ENCODE measurements at places on chromosomes 4 and X. TPM values are rescaled to one million over a fixed set of nuclear protein-coding genes. Genes with fewer than 3 reads are reported as not detected.

- no peaks in the 10 kb centered on the region for H3K27me3 ChIP-seq
- no peak for DNase-seq
- no peaks in the 10 kb centered on the region for H3K4me1 ChIP-seq
- H3K4me3 ChIP-seq = no peak overlapping the region
- H3K36me3 ChIP-seq = no peaks in the 10 kb centered on the region
These were observed 124.4 kb downstream of the CHRDL1 start for GRCh38 chrX:110671068-110671803.

DNA sequence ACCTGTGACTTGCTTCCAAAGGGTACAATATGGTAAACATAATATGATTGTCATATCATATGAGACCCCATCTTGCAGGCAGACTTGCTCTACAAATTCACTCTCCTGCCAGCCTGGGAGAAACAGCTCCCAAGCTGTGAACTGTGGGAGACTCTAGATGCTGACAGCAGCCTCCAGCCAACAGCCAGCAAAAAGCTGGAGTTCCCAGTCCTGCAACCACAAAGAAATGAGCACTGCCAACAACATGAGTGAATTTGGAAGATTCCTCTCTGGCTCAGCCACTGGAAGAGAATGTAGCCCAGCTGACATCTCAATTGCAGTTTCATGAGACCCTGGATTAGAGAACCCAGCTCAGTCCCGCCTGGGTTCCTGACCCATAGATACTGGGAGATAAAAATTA is 145.4 kb downstream of the QDPR start:
- H3K4me3 ChIP-seq = no peak overlapping the region
- no peak overlapping the region for H3K27ac ChIP-seq
- no peaks in the 10 kb centered on the region for H3K27me3 ChIP-seq
- no peaks in the 10 kb centered on the region for H3K4me1 ChIP-seq
- no peak for DNase-seq

DNA sequence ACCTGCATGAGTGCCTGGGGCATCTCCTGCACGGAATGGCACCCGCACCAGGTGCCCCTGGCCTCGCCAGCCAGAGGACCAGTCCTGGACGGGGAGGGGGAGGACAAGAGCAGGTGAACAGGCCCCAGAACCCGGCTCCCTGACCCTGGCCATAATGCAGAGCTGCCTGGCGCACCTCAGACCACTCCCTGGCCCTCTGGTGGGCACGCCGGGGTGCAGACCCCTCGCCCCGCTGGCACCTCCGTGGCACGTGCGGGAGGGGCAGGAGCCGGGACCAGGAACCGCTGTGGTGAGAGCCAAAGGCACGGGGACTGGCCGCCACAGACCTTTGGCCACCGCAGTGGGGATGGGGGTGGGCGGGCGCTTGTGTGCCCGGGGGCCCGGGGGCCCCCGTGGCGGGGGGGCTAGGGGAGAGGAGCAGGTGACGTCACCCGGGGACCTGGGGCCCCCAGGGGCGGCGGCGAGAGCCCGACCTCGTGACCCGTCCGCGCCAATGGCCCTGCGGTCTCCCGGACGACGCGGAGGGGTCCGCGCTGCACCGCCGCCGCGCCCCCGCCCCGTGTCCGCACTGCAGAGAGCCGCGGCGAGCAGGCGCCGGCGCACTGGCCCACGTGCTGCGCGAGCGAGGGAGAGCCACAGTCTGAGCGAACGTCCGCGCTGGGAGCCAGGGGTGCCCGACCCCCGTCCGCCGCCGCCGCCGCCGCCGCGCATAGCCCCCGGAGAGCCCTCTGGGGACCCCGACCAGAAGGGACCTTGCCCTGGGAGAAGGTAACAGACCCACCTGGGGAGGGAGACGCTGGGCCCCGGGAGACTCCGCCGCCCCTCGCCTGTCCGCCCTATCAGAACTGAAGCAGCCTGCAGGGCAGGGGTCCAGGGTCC is at the start of gene PNMA3:
TSS of gene PNMA3 (plus strand) at position 600 of the 879 bp plus-strand sequence. CDS start 586 bp downstream, outside the sequence.
- no peak within 1 kb of the TSS for H3K4me3 ChIP-seq
- DNase-seq = no peak
- no peaks in the 10 kb centered on the region for H3K27me3 ChIP-seq
- no peaks in the 10 kb centered on the region for H3K36me3 ChIP-seq
- H3K4me1 ChIP-seq = no peaks in the 10 kb centered on the region

DNA sequence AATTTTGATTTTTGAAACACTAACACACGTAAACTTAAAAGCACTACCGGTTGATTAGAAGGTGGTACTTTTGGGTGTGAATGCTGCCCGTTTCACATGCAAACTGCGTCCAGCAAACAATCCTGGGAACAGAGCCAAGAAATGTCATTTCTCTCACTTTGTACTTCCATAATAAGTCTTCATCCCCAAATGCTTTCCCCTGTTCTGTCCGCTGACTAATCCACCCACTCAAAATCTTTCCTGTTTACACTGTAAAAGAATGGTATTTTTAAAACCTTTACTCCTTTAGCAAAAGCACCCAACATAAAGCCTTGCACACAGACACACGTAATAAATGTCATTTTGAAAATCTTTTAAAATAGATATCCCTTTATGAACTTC is 39.1 kb upstream of the PDLIM5 start:
- no peaks in the 10 kb centered on the region for H3K4me1 ChIP-seq
- DNase-seq = no peak
- H3K27ac ChIP-seq = no peak overlapping the region
- no peak overlapping the region for H3K4me3 ChIP-seq
- no peaks in the 10 kb centered on the region for H3K36me3 ChIP-seq

GRCh38 chrX:13198762-13199064 is 121.1 kb downstream of the ATXN3L start:
- H3K4me3 ChIP-seq = no peak overlapping the region
- H3K4me1 ChIP-seq = no peaks in the 10 kb centered on the region
- no peaks in the 10 kb centered on the region for H3K27me3 ChIP-seq
- H3K36me3 ChIP-seq = no peaks in the 10 kb centered on the region
- no peak for DNase-seq
- no peak overlapping the region for H3K27ac ChIP-seq

DNA sequence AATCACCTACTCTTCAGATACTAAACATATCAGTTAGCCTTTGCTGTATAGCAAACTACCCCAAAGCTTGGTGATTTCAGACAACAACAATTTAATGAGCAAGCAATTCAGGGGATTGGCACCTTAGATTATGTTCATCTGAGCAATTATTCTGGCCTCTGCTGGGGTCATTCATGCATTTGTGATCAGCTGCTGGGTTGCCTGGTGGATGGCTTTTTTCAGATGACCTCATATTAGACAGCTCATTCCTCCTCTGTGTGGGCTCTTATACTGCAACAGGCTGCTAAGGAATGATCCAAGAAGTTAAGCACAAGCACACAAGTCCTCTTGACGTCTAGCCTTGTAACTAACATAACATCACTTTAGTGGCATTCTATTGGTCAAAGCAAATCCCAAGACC is 153.0 kb upstream of the PPP1R2C start:
- peaks cover 23% of the 10 kb centered on the region for H3K4me1 ChIP-seq
- H3K4me3 ChIP-seq = no peak overlapping the region
- H3K27ac ChIP-seq = no peak overlapping the region
- no peak for DNase-seq
- H3K36me3 ChIP-seq = no peaks in the 10 kb centered on the region
- no peaks in the 10 kb centered on the region for H3K27me3 ChIP-seq

GRCh38 chrX:108087792-108088191 is 3.5 kb downstream of the PSMD10 start:
- peaks cover 22% of the 10 kb centered on the region for H3K4me1 ChIP-seq
- no peaks in the 10 kb centered on the region for H3K27me3 ChIP-seq
- no peak overlapping the region for H3K4me3 ChIP-seq
- H3K27ac ChIP-seq = no peak overlapping the region
- no peak for DNase-seq
- H3K36me3 ChIP-seq = peaks cover 7% of the 10 kb centered on the region

- H3K27me3 ChIP-seq = no peaks in the 10 kb centered on the region
- no peaks in the 10 kb centered on the region for H3K36me3 ChIP-seq
- H3K4me1 ChIP-seq = no peaks in the 10 kb centered on the region
- H3K27ac ChIP-seq = no peak overlapping the region
- H3K4me3 ChIP-seq = no peak overlapping the region
These were observed 59.0 kb upstream of the FGFBP2 start for GRCh38 chr4:16021804-16022560.

DNA sequence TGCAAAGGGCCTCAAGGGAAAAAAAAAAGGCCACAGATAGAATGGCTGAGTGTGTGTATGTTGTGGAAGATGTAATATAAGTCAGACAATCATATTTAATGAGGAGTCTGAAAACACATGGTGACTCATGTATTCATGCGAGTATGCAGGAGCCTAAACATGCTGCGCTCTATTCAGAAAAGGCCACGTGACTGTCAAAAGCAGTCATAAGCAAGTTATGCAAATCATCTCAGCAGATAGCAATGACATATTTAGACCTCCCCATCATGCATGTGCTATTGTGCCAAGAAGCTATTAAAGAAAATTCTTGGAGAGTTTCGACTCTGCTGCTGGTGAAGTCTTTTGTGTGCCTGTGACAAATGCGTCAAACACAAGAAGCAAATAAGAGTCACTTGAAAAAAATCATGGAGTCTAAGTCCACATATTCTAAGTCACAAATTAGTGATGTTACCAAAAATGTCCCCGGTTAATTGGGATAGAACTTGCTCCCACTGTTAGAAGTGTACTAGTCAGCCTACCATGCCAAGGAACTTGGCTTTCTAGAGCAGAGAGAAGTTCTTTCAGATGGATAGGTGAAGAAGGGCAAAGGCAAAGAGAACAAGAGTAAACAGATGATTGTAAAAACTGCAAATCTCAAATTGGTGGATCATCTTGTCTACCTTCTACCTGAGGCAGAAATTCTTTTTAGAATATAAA is 5.0 kb downstream of the LNX1 start:
- H3K4me1 ChIP-seq = no peaks in the 10 kb centered on the region
- H3K4me3 ChIP-seq = no peak overlapping the region
- no peaks in the 10 kb centered on the region for H3K36me3 ChIP-seq
- no peaks in the 10 kb centered on the region for H3K27me3 ChIP-seq
- no peak overlapping the region for H3K27ac ChIP-seq
- no peak for DNase-seq

- no peak overlapping the region for H3K4me3 ChIP-seq
- no peaks in the 10 kb centered on the region for H3K36me3 ChIP-seq
- DNase-seq = no peak
- H3K27me3 ChIP-seq = no peaks in the 10 kb centered on the region
- no peaks in the 10 kb centered on the region for H3K4me1 ChIP-seq
- no peak overlapping the region for H3K27ac ChIP-seq
These were observed 70.9 kb downstream of the NDST4 start for GRCh38 chr4:115042496-115042895.

DNA sequence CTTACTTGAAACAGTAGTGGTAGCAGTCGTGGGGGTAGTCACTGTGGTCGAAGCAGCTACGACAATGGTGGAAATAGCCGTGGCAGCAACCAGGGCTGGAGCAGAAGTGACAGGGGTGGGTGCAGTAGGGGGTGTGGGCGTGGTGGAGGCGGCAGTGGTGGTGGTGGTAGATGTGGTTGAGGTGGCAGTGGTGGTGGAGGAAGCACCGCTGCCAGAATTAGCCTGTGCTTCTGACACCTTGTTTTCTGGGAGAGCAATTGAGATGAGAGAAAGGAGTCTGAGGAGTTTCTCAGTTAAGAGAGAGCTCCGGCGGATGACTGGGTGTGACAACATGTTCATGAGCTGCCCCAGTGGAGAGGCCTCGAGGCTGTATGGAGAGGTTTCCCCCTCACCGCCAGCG is 113.5 kb upstream of the HSD17B10 start:
- no peak overlapping the region for H3K4me3 ChIP-seq
- no peak overlapping the region for H3K27ac ChIP-seq

DNA sequence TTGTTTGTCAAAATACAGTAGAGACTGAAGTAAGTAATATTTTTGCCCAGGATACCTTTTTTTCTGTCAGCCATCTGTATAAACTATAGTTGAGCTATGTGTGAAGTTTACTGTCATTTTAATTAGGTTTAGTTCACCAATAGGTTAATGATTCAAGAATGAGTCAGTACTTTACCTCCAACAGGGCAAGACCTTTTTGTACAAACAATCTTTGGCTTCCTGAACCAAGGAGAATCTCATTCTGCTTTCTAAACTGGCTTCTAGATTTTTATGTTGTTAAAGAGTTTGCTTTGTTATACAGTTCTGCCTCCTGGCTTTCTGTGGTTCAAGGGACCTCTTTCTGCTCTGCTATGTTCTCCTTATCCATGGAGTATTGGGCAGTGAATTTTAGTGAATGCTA is 412.0 kb upstream of the NR3C2 start:
- H3K27me3 ChIP-seq = no peaks in the 10 kb centered on the region
- no peaks in the 10 kb centered on the region for H3K36me3 ChIP-seq
- no peak overlapping the region for H3K4me3 ChIP-seq
- DNase-seq = no peak
- H3K4me1 ChIP-seq = no peaks in the 10 kb centered on the region

GRCh38 chr4:18318682-18319388 is 297.3 kb upstream of the LCORL start:
- H3K4me3 ChIP-seq = no peak overlapping the region
- H3K4me1 ChIP-seq = no peaks in the 10 kb centered on the region
- no peak for DNase-seq
- no peak overlapping the region for H3K27ac ChIP-seq

- no peaks in the 10 kb centered on the region for H3K36me3 ChIP-seq
- no peaks in the 10 kb centered on the region for H3K27me3 ChIP-seq
- H3K27ac ChIP-seq = no peak overlapping the region
- DNase-seq = no peak
- H3K4me1 ChIP-seq = peaks cover 7% of the 10 kb centered on the region
These were observed 5.6 kb downstream of the ZFP92 start for GRCh38 chrX:153416781-153417450.

DNA sequence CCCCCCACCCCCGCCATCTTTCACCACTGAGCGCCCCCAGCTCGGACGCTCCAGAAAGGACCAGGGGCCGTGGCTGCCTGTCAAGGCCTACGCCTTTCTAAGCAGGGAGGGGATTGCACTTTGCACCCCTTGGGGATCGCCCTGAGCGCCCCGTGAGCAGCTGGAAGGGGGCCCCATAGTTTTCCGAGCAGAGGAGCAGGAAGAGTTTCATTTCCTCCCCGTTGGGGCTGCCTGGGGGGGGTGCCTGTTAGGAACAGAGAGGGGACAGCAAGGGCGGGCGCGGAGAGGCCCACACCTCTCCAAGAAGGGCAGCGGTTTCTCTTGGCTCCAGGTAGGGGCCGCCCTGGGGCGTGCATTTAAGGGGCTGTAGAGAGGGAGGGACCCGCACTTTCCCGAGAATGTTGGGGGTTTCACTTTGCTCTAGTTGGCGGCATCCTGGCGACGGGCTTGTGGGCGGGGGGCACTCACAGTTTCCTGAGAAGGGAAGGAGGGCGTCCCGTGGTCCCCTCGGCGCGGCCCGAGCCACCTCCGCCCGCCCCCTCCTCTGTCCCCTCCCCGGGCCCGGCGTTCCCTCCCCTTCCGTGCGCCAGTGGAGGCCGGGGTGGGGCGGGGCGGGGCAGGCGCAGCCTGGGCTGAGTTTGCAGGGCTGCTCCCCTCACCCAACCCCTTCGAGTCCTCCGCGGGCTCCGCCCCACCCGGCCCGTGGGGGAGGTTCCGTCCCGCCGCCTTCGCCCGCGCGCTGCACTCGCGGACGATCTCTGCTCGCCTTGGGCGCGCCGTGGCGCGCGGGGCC is 82.3 kb upstream of the CD99 start:
- peak; percentile 84 for DNase-seq
- peak overlapping the region; percentile 90 for H3K4me3 ChIP-seq
- peaks cover 35% of the 10 kb centered on the region for H3K4me1 ChIP-seq
- H3K27me3 ChIP-seq = no peaks in the 10 kb centered on the region
- H3K27ac ChIP-seq = peak overlapping the region; percentile 59
- peaks cover 3% of the 10 kb centered on the region for H3K36me3 ChIP-seq

Gene ADD1
- polyA plus RNA-seq = 171 TPM

Gene TMPRSS11F
- polyA plus RNA-seq = not detected

Gene BEX2
- 71.4 TPM for polyA plus RNA-seq

Gene PF4V1
- polyA plus RNA-seq = not detected

Gene GATA1
- not detected for polyA plus RNA-seq

Gene SLITRK2
- polyA plus RNA-seq = not detected

Data from CD4-positive, alpha-beta memory T cell (primary cell).